ENCODE measurements at places on chromosomes 13 and 19. TPM values are rescaled to one million over a fixed set of nuclear protein-coding genes. Genes with fewer than 3 reads are reported as not detected.

Gene SLC17A7
- 132 TPM for polyA plus RNA-seq

Gene MAB21L1
- polyA plus RNA-seq = 0.20 TPM

Gene LIM2
- polyA plus RNA-seq = not detected

Gene GADD45B
- 28.4 TPM for polyA plus RNA-seq

Gene CHST8
- polyA plus RNA-seq = 4.0 TPM

Gene LCP1
- 5.4 TPM for polyA plus RNA-seq

Gene RAB3A
- 184 TPM for polyA plus RNA-seq

Gene ZNF93
- polyA plus RNA-seq = 6.9 TPM

Gene HPN
- 3.9 TPM for polyA plus RNA-seq

Gene CYP2F1
- not detected for polyA plus RNA-seq
